ENCODE measurements at places on chromosomes 1 and 21.

DNA sequence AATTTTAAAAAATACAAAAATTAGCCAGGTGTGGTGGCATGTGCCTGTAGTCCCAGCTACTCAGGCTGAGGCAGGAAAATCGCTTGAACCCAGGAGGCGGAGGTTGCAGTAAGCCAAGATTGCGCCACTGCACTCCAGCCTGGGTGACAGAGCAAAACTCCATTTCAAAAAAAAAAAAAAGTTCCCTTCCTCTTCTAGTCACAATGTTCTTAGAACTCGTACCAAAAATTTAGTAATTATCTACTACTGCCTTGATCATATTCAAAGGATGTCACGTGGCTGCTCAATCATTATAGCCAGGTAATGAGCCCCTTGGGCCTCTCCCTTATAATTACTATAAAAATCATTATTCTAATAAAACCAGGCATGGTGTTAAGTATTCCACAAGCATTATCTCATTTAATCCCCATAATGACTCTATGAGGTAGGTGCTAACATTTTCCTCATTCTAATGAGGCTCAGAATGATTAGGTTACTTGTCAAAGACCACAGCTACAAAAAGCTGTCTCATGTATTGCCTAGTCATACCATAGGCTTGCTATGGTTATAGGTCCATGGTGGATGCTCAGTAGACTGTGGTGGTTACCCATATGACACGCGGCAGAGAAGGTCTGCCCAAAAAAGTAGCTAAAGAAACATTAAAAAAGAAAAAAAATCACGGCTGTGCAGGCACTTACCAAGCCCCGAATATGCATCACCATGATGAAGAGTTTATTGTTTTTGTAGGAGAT is 15.5 kb upstream of the PPP1R15B start:
- DNase-seq, result no peak

DNA sequence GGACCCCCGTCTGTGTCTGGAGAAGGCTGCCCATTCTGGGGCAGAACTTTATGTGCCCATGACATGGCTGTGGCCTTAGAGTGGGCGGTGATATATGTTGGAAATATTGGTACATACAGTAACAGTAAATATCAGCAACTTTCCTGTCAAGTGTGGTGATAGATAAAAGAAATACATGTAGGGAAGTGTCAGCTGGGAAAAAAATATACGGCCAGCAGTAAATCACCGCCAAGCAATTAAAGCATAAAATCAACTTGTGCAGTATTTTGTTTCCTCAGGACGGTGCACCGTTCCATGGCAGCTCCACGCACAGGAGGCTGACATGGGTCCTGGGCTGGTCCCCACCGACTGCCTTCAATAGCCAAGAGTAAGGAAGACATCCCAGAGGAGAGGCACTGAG is 27.4 kb downstream of the LHX4 start:
- DNase-seq, result no peak

- no peak for DNase-seq
These were observed 1523.0 kb upstream of the B3GALT2 start for GRCh38 chr1:194709439-194709838.

- DNase-seq, result no peak
These were observed 64.3 kb upstream of the TINAGL1 start for GRCh38 chr1:31511848-31512615.

- DNase-seq, result no peak
These were observed 14.2 kb downstream of the SMIM12 start for GRCh38 chr1:34845131-34845901.
